CD4-positive, alpha-beta T cell treated with Interleukin-6 for 4 hours (primary cell): ENCODE measurements at places on chromosomes 1 and 21.

GRCh38 chr1:8370046-8370881, 52.4 kb downstream of the SLC45A1 start:
- no peak for DNase-seq

DNA sequence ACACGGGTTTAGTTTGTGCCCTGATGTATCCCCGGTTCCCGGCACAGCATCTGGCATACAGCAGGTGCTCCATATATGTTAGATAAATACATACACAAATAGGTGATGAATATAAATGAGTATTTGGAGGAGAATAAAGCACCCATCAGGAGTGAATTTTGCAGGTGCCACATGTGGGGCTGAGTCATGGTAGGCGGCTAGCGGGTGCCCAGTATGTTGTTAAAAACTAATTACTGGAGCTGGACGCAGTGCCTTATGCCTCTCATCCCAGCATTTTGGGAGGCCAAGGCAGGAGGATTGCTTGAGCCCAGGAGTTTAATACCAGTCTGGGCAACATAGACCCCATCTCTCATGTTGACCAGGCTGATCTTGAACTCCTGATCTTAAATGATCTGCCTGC, 16.7 kb upstream of the WASF2 start:
- no peak for DNase-seq

DNA sequence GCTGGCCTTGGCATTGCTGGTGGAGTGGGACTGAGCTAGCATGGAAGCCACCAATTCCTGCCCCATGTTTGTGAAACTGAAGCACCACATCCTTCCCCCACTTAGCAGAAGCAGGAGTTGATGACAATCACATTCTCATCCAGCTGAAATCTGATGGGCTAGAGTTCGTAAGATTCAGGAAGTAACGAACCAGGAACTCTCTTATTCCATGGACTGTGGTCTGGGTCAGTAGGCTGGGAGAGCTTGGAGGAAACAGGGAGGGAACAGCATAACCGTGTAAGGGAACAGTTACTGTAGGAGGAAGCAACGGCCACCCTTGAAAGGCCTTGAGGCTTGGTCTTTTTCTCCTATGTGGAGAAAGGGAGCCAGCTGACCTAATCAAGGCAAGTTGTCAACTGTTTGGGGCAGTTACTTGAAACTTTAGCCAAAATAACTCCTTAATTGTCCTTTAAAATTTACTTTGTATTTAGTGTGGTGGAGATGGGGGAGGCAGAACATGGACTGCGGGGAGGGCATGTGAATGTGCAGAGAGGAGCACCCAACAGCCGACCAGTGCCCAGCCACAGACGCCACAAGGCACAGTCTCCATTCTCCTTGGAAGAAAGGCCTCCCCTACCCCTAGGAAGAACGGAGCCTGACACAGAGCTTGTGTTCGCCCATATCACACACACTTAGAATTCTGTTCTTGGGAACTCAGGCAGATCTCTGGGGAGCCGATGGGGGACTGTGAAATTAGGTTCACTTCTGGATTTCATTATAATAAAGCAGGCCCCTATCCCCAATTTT, 2.0 kb upstream of the COQ8A start:
- no peak for DNase-seq

- no peak for DNase-seq
These were observed 621.7 kb downstream of the LMO4 start for GRCh38 chr1:87950369-87950768.
